ENCODE measurements at places on chromosomes 3 and 15.

GRCh38 chr3:48919215-48920138, 835 bp downstream of the ARIH2 start:
- DNase-seq: peak; percentile 75

- no peak for DNase-seq
Measured at GRCh38 chr3:44318891-44319311, 19.7 kb upstream of the TCAIM start.

DNA sequence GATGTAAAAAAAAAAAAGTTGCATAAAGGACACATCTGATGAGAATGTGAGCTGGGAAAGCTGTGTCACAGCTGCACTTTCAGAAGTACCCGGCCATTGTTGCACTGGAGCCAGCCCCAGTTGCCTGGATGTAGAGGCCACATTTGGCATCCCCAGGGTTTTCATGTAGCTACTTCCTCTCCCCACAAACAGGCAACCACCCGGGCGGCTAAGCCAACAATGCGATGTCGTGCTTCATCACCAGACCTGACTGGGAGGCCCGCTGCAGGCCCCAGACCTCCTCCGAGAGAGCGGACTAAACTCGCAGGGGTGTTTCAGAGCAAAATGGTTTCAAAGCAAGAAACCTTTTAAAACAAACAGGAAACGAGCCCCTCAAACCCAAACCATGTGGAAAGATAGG, 142.3 kb downstream of the TMCO5A start:
- no peak for DNase-seq

DNA sequence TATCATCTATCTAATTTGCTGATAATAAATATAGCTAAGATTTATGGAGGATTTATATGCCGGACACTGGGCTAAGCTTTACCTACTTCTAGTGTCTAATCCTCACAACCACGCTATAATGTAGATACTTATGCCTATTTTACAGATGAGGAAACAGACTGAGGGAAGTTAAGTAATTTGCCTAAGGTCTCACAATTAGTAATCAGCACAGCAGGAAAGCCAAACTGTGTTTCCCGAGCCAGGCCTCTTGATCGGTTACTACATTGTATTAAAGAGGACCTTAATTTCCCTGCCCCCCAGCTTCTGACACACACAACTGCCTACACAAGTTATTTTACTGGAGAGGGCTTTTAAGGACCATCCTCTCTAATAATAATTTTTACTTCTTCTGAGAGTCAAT, 40.9 kb downstream of the ONECUT1 start:
- DNase-seq: no peak

DNA sequence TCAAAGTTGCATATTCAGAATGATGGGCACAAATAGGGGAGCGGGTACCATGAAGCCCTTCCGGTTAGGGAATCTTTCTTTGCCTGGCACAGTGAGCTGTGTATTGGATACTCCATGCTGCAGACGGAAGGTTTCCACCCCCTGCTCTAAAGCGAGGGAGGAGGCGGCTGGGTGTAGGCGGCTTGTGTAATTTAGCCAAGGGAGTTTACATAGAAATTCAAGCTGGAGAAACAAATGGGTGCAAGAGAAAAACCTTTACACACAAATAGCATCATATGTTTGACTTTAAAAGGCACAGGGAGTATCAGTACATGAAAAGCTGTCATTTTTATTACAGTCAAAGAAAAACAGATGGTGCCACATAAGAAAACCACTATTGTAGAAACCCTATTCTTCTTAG, 59.3 kb upstream of the ADCY5 start:
- no peak for DNase-seq

DNA sequence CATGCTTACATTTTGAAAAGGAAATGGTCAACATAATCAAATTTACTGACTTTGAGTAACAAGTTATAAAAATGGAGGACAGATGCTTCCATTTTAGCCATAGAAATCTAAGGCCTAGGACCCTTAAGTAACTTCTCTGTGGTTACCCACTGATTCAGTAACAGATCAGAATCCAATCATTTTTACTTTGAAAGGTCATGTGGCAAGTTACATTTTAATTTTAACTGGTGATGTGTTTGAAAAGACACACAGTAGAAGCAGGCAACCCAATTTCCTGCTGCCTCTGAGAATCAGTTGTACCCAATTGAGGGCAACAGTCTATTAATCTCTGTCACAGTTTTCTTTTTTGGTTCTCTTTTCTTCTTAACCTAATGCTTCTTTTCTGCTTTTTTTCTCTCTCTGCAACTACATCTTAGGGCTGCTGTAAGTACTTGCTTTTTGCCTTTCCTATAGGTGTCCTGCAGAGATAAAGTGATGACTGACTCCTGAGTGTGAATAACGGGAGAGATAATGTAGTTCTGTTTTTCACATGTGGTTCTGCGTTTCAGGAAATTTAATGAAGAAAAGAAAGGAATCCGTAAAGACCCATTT, 3.3 kb downstream of the ZWILCH start:
- no peak for DNase-seq

GRCh38 chr15:38524156-38524555, 40.5 kb downstream of the RASGRP1 start:
- DNase-seq: no peak

GRCh38 chr3:134619884-134620445, 30.9 kb downstream of the KY start:
- no peak for DNase-seq

GRCh38 chr3:73503781-73504180, 121.0 kb downstream of the PDZRN3 start:
- DNase-seq: no peak

DNA sequence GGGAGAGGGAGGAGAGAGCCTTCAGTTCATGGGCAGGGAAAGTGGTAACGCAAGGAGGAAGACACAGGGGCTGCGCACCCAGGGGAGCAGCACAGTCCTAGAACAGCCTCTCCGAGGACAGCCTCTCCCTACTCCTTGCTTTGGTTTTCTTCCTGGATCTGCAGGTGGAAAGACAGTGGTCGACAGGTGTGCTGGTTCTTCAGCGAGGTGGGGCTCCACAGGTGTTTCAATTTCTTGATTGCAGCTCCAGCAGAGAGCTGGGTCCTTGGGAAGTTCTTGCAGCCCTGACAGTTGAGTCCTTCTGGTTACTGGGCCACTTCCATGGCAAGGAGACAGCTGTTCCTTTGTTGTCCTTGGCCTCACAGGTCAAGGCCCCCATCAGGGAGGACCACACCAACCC, 220.7 kb upstream of the NR2F2 start:
- no peak for DNase-seq

DNA sequence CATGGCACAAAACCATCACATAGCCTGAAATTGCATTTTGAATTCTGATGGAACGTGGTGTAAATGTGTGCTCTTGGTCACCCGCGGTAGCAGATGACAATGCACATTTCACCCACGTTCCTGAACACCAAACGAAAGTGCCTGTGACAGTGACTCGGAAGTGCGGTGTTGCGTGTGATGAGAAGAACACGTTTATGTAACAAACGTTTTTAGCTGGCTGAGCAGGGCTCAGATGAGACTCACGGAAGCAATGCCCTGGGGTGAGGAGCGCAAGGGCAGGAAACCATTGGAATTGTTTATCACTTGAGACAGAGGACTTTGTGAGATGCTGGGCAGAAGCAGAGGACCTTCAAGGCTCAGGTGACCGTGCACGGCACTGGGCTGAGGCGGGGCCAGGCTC, 449.2 kb upstream of the CFAP20DC start:
- DNase-seq: no peak

- no peak for DNase-seq
Measured at GRCh38 chr3:106482451-106482850, 613.6 kb upstream of the CBLB start.

- DNase-seq: no peak
Measured at GRCh38 chr3:113712129-113712528, 15.7 kb upstream of the USF3 start.

DNA sequence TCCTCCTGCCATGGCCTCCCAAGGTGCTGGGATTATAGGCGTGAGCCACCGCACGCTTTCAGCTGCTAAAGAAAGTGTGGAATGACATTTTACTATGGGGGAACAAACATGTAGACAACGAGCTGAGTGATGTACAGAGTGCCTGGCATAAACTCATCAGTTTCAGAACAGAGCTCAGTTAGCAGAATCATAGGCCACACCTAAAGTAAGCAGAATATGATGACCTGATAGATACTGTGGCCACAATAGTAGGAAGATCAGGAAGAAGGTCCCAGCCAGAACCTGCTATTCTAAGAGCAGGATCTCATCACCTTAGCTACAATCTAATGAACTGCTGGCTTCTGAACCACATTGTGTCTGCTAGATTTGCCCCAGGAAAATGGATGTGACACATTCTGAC, 158.3 kb downstream of the TPRG1 start:
- DNase-seq: no peak

DNA sequence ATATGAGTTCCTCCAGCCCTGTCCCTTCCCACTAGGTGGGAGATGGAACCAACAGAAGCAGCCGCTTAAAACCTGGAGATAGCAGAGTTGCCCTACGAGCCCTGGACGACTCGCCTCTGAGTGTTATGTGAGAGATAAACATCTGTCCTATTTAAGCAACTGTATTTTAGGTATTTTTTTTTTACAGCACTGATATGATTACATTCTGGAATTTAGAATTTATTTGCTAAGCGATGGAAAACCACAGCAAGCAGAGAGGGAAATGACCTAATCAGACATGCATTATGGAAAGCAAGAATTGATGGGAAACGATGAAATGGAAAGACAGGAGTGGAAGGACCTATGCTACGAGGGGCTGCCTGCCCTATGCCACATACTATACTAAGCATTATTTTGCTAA, 379.0 kb upstream of the IL12A start:
- DNase-seq: no peak

- DNase-seq: no peak
Measured at GRCh38 chr3:58725326-58725853, 58.8 kb upstream of the FAM3D start.

DNA sequence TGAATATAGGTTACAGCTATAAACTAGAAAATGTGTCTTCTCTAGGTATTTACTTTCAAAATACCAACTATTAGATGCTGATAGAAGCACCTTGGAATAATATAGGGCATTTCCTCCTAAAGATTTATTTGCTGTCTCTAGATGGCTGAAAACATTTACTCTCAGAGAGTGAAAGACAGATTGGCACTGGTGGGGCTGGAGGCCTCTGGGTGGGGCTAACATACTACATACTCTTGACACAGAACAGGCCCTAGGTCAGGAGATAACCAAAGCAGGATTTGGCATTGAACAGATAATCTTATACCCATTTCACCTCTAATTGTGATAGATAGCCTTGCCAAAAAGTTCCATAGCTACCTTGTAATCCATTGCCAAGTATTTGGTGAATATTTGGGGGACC, 253.3 kb upstream of the TBC1D5 start:
- no peak for DNase-seq

DNA sequence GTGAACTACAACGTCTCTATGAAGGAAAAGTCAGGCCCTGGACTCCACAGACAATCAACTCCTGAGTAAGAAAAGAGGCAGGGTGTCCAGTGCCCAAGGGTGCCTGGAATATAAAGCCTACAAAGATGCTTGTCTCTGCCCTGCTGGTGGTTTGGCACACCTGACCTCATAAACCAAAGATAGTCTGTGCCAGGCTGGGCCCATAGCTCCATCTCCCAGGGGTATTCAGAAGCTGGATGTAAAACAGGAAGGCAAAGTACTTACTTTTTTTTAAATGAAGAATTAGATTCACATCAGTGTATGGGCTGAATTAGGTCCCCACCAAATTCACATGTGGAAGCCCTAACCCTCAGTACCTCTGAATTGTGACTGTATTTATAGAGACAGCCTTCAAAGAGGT, 66.6 kb upstream of the HERC1 start:
- no peak for DNase-seq

DNA sequence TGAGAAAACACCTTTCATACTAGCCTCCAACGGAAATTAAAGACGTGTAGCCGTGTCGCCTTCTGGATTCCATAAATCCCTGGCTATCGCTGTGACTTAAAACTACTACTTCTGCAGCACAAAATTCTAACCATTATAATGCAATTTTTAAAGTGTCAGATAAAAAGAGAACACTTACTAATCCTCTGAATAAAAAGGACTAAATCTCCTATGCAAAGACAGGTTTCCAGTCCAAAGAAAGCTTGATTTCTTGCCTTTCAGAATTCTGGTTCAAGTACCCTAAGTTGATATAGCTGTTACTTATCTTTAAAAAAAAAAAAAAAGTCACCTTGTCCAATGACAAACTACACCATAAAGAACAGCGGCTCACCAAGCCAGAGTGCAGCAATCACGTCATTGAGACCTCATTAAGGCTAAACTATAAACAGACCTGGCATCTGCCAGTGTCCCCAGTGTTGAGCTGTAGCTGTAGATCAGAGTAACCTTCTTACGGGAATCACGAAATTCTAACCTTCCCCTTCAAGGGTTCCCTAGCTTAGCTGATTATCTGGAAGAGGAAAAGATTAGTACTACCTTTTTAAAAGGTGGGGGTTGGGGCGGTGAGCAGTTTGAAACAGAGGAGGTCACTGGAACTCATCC, 2.2 kb downstream of the ABCC5 start:
- no peak for DNase-seq

DNA sequence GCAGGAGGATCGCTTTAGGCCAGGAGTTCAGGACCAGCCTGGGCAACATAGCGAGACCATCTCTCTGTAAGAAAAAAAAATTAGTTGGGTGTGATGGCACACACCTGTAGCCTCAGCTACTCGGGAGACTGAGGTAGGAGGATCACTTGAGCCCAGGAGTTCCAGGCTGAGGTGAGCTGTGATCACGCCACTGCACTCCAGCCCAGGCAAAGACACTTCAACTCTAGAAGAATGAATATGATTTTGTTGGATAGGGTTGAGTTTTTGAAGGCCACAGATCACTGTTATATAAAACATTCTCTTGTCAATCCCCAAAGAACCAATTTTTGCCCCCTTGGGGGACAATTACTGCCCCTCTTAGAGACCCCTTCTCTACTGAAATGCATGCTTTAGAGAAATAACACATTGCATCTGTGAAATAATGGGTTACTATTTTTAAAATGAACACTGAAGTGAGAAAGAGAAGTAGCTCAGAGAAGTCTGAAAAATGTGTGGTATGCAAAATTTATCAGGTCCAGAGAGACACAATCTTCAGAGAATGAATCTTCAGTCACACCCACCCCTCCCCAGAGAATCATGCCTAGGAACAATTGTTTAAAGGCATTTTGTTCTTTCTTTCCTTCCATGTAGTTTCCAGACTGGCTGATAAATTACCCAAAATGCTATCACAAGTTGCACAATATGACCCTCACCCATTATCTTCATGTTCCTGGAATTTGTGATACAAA, 42.7 kb downstream of the METTL6 start:
- no peak for DNase-seq

- DNase-seq: no peak
Measured at GRCh38 chr3:12190832-12191231, 32.1 kb upstream of the TIMP4 start.

GRCh38 chr15:73602446-73602843, 30.7 kb downstream of the NPTN start:
- no peak for DNase-seq

GRCh38 chr3:99971761-99972160, 142.5 kb downstream of the FILIP1L start:
- DNase-seq: no peak

- DNase-seq: no peak
Measured at GRCh38 chr3:143167969-143168854, 48.6 kb downstream of the CHST2 start.

- DNase-seq: no peak
Measured at GRCh38 chr3:173529062-173529711, 131.6 kb downstream of the NLGN1 start.

- DNase-seq: no peak
Measured at GRCh38 chr3:18732474-18732873, 307.3 kb upstream of the SATB1 start.

Data from natural killer cell treated with Interleukin-12 subunit alpha and Interleukin-12 subunit beta and Interleukin-15 and Interleukin-18, amount 100 ng/mL, for 72 hours (primary cell).